ENCODE measurements at places on chromosomes 6 and 20. TPM values are rescaled to one million over a fixed set of nuclear protein-coding genes. Genes with fewer than 3 reads are reported as not detected.

The SPEF1 gene
- polyA plus RNA-seq: 0.16 TPM

The TXNDC5 gene
- polyA plus RNA-seq: 25.3 TPM

The FERMT1 gene
- polyA plus RNA-seq: 5.8 TPM

The FAM83C gene
- polyA plus RNA-seq: 0.14 TPM

The PI16 gene
- 2.2 TPM for polyA plus RNA-seq

The FAM162B gene
- 1.9 TPM for polyA plus RNA-seq

The PRSS16 gene
- 96.4 TPM for polyA plus RNA-seq

The C6orf15 gene
- polyA plus RNA-seq: 24.6 TPM

The MDN1 gene
- 37.6 TPM for polyA plus RNA-seq

The BPIFA2 gene
- 0.07 TPM for polyA plus RNA-seq

The GPR63 gene
- 0.46 TPM for polyA plus RNA-seq

The KCNS1 gene
- polyA plus RNA-seq: 0.34 TPM

The PCK1 gene
- 0.30 TPM for polyA plus RNA-seq

The PSORS1C2 gene
- polyA plus RNA-seq: 16.4 TPM

The KHDRBS2 gene
- 0.71 TPM for polyA plus RNA-seq

The SPATS1 gene
- polyA plus RNA-seq: 0.09 TPM

The MBOAT1 gene
- 2.3 TPM for polyA plus RNA-seq

The PTCHD4 gene
- polyA plus RNA-seq: 0.07 TPM

The TMEM14A gene
- polyA plus RNA-seq: 25.1 TPM

The TAF4 gene
- polyA plus RNA-seq: 12.0 TPM

The SDCBP2 gene
- polyA plus RNA-seq: 8.6 TPM

The EYS gene
- 0.05 TPM for polyA plus RNA-seq

The HLA-DOB gene
- polyA plus RNA-seq: 40.1 TPM

The POM121L2 gene
- not detected for polyA plus RNA-seq
